ENCODE measurements at places on chromosomes 4 and X.

DNA sequence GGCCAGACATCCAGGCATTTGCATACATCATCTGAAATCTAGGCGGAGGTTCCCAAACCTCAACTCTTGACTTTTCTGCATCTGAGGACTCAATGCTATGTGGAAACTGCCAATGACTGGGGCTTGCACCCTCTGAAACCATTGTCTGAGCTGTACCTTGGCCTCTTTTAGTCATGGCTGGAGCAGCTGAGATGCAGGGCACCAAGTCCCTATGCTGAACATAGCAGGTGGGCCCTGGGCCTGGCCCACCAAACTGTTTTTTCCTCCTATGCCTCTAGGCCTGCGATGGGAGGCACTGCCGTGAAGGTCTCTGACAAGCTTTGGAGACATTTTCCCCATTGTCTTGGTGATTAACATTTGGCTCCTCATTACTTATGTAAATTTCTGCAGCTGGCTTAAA lies 22.7 kb downstream of the PBDC1 start:
- DNase-seq = no peak

DNA sequence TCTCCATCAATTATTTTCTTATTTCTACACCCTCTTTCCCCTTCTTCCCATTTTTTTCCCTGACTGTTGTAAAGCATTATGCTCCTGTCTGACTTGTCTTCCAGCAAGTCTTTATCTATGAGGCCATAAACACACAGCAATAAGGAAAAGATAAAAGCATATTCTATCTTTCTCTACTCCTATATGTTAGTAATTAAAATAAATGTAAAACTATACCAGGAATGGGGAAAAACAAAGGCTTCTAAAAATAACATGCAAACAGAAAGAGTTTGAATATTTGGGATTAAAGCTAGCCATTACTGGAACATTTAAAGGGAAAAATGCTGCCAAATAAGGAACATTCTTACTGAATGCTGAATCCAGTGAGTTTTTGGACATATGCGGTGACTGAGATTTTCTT lies 471.7 kb upstream of the HS3ST1 start:
- no peak for DNase-seq

GRCh38 chrX:10666102-10666501 lies 45.7 kb upstream of the MID1 start:
- DNase-seq = no peak

DNA sequence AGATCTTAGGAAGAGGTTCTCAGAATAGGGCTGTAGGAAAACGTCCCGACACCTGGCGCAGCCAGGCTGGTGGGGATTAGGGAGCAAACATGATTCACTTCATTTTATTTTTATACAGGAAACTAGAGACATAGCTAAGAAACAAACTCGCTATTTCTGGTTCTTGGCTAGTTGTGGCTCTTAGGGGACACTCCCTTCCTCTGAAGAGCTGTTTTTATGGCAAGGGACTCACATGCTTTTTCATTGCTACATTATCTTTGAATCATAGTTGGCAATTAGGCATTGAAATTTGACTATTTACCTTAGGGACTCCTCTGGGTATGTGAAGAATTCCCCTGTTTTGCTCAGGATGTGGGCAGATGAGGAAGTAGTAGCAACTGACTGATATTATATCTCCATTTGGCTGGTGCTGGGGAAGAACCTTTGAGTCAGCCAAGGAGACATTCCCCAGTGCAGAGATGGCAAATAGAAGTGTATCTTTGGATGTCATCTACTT lies 174.5 kb downstream of the SMIM20 start:
- DNase-seq = no peak

- no peak for DNase-seq
Observed at GRCh38 chr4:166460769-166461550, 587.9 kb downstream of the TLL1 start.

GRCh38 chr4:3524920-3525319 lies 7.3 kb downstream of the LRPAP1 start:
- DNase-seq = no peak

DNA sequence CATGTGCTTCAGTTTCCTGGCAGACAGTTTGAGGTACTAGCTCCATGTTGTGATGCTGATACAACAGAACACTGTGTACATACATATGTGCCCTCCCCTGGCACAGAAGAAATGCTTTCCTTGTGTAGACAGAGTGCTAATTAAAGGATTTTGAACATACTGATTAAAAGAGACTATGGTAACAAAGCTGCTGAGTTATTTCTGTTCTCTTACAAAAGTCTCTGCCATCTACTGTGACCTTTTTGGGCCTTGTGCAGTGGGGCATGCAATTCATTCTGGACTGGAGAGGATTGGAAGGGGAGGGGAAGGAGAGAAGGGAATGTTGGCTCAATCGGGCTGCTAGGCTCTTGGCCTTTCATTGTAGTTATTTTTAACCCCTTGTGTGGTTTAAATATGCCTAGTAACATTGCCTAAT lies 6.0 kb downstream of the PDLIM5 start:
- DNase-seq = no peak
